B cell (primary cell): ENCODE measurements at places on chromosomes 5 and 9. TPM values are rescaled to one million over a fixed set of nuclear protein-coding genes. Genes with fewer than 3 reads are reported as not detected.

The ATG10 gene
- 9.8 and 11.6 TPM in 2 replicates for total RNA-seq

The PDLIM4 gene
- not detected in 2 replicates for total RNA-seq

The GMCL2 gene
- not detected in 2 replicates for total RNA-seq

The MAP1B gene
- 0.07 and 0.15 TPM in 2 replicates for total RNA-seq

- H3K36me3 ChIP-seq = no peaks in the 10 kb centered on the region
- H3K27me3 ChIP-seq = peaks cover 3% of the 10 kb centered on the region
- no peak overlapping the region for H3K27ac ChIP-seq
- no peak overlapping the region for H3K4me3 ChIP-seq
- no peak for DNase-seq
These were observed 35.9 kb upstream of the DMRT2 start for GRCh38 chr9:1014225-1014624.

DNA sequence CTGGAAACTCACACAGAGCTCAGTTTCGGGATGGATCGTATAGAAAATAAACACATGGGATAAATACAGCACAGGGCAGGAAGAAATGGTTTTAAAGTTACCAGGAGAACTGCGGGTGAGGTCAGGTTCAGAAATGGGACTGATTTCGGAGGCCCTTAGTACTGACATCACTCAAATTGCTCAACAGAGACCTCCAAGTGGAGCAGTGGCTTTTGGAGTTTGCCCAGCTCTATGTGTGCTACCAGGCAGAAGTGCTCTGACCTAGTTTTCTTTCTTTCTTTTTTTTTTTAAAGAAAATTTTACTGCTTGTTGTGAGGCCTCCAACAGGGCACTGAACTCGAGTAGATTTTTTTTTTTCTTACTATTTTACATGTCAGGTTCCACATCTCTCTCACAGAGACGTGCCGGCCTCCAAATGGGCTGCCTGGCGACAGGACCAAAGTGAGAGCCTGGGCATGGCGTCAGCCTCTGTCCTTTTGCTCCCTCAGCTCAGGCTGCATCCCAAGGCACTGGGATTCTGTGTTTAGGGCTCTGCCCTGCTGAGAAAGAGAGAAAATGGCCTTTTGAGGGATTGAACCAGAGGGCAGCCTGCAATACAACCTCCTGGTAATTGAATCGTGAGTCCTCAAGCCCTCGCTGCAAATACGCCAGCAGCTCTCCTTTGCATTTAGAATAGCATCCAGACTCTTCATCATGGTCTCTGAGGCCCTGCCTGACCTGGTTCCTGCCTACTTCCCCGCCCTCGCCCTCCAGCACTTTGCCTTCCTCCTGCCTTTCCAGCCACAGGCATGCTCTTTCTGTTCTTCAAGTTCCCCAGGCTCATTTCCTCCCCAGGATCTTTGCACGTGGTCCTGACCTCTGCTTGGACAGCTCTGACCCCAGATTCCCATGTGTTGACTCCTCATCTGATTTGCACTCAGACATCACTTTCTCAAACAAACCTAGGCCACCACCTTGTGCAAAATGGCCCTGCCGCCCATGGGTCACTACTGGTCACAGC lies 173.5 kb downstream of the FGF1 start:
- no peak overlapping the region for H3K4me3 ChIP-seq
- H3K36me3 ChIP-seq = no peaks in the 10 kb centered on the region
- no peaks in the 10 kb centered on the region for H3K27me3 ChIP-seq
- H3K4me1 ChIP-seq = no peaks in the 10 kb centered on the region
- no peak overlapping the region for H3K27ac ChIP-seq

DNA sequence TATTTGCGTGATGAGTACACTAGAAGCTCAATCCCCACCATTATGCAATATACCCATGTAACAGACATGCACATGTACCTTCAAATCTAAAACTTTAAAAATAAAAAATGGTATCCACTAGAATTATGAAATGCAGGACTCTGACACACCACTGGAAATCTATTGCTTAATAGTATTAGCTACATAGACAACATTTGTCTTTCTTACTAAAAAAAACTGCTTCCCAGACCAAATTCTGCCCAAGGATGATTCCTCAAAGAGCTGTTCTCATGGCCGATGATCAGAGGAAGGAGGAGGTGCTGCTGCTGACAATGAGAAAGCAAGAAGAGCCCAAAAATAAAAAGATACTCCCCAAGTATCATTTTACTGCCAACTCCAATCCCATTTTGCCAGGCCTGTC lies 67.2 kb downstream of the TTC39B start:
- H3K27ac ChIP-seq = no peak overlapping the region
- no peaks in the 10 kb centered on the region for H3K4me1 ChIP-seq
- H3K27me3 ChIP-seq = no peaks in the 10 kb centered on the region
- DNase-seq = no peak
- H3K4me3 ChIP-seq = no peak overlapping the region
